Activated CD8-positive, alpha-beta memory T cell treated with anti-CD3 and anti-CD28 coated beads for 36 hours (primary cell): ENCODE measurements at places on chromosomes 4 and X. TPM values are rescaled to one million over a fixed set of nuclear protein-coding genes. Genes with fewer than 3 reads are reported as not detected.

Gene MFAP3L
- 2.5 TPM for total RNA-seq

Gene BMPR1B
- not detected for total RNA-seq

Gene EXOC1L
- total RNA-seq: not detected

Gene FTHL17
- not detected for total RNA-seq

Gene CLGN
- 0.15 TPM for total RNA-seq

Gene P2RY10
- 57.5 TPM for total RNA-seq

Gene RAB9B
- 0.40 TPM for total RNA-seq

Gene SPANXB1
- not detected for total RNA-seq

Gene PABPC1L2A
- total RNA-seq: not detected

Gene COX7B2
- total RNA-seq: not detected

Gene TMEM156
- 9.3 TPM for total RNA-seq

Gene AR
- not detected for total RNA-seq

Gene PLXNB3
- total RNA-seq: 0.48 TPM

Gene SERPINA7
- not detected for total RNA-seq
